Thymus (tissue), 14 donors: ENCODE measurements at places on chromosomes 7 and 10.
A peak's percentile ranks its signal among the peaks of the same experiment; 100 is the strongest.

DNA sequence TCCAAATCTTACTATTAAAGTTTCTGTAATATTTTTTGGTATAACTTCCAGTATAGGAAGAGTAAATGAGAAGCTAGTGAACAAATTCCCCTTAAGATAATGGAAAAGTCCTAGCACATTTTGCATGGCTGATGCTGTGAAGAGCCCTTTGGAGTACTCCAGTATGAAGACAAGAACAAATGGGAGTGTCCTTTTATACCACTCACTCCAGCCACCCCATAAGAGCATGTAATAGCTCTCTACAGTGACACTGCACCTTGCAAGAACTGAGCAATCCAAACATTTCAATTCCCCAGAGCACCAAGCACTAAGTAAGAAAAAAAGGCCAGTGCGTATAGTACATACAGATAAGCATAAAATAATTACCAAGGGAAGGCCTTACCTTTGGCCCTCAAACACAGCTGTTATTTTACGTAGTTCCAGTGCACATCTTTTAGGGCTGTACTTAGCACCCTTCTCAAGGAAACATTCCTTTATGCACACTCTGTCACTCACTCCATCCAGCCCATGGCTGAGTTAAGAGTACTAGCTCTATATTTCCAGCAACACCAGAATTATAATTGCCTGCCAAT, 135.4 kb downstream of the ST7 start:
- no peak for DNase-seq

- DNase-seq: no peak
Measured at GRCh38 chr10:77028042-77028441, 609.6 kb downstream of the KCNMA1 start.

GRCh38 chr10:132724446-132724845, 61.5 kb downstream of the NKX6-2 start:
- DNase-seq: no peak

DNA sequence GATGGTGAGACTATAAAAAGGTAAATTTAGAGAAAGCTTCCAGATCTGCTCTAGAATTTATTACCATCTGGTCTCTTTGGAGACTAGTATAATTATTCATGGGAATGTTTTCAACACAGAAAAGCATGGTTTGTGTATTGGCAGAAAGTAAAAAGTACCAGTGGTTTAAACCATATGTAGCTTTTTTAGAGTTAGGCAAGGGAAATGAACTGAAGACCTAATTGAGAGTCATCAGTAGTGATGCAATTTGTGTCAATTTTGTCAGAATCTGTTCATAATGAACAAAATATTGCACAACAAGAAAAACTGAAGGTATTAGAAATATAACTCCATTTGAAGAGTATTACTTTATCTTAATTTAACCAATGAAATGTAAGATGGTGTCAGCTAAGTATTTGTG, 181.4 kb downstream of the ADK start:
- no peak for DNase-seq

DNA sequence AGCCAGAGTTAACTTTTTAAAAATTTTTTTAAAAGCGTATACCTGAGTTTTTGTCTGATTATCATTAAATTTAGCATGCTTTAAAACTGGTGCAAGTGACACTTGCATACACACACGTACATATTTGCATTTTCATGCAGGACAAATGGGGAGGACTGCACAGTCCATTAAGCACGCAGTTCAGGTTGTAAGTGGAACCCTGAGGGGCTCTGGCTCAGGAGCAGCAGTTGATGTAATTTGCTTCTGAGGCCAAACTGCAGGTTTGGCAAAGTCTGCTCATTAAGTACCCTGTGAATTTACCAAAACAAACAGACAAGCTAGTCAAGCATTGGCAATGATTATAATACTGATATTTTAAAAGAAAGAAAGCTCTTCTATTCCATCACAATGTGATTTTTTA, 215.8 kb upstream of the PFKP start:
- DNase-seq: no peak

DNA sequence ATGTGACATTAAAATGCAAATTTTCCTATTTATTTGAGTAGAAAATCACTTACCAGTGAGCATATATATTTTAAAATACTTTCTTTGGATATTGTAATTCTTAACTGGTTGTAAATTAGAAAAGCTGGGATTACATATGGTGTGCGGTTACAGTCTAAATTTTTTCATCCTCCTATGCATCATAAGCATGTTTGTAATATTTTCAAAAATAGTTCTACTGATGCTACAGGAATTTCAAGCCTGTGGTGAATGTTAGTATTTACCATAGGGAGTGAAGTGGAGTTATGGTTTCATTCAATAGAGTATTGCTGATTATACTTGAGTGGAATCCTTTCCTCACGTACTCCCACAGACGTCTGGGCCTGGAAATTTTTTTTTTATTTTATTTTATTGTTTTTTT, 34.6 kb upstream of the ST7 start:
- DNase-seq: no peak

DNA sequence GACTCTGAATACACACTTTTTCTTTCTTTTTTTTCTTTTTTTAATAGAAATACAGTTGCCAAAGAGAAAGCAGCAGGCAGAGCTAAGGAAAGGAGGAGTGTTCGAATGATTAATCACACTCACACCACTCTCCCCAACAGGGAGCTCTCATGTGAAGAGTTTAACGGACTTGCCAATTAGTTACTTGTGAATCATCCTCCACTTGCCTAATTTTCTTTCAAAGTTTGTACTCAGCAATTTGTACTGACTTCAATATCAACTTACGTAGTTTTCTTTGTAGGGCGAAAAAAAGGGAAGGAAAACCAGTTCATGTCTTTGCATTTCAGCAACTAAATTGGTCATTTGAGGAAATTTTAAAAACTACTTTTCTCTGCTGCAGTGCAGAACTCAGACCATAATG, 109.2 kb downstream of the PIP4K2A start:
- no peak for DNase-seq

- DNase-seq: no peak
Measured at GRCh38 chr7:95736635-95737034, 35.7 kb upstream of the DYNC1I1 start.

GRCh38 chr7:158734861-158735260, 30.3 kb upstream of the NCAPG2 start:
- DNase-seq: no peak

DNA sequence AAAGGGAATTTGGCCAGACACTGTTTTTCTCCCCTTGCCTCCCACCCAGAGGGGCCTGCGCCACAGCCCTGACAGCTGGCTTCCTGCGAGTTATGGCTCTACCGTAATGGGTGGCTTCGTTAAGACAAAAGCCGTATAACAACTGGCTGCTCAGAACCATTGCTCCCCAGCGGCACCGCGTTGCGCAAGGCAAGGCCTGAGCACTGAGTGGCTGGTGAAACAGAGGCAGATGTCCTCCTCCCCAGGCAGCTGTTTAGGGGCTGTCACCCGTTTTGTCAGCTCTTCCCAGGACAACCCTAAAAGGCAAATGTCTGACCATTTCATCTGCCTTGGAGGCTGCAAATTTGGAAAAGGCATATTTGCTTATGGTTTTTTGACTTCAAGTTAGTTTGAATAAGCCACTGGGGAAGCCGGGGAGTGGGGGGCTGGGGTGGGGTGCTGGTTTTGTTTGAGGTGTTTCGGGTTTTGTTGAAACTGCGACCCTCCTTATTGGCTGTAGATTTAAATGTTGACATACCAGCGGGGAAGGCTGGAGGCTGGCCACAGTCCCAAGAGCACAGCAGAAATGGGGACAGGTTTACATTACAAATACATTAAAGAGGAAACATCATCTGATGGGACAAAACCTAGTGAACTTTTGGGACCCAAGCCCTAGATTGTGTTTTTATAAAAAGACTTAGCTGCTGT, 681 bp upstream of the SPOCK2 start:
- peak; percentile 56 for DNase-seq

GRCh38 chr10:22536620-22537019, 177.8 kb downstream of the PIP4K2A start:
- no peak for DNase-seq

- DNase-seq: no peak
Measured at GRCh38 chr7:69540287-69540686, 58.0 kb upstream of the AUTS2 start.

DNA sequence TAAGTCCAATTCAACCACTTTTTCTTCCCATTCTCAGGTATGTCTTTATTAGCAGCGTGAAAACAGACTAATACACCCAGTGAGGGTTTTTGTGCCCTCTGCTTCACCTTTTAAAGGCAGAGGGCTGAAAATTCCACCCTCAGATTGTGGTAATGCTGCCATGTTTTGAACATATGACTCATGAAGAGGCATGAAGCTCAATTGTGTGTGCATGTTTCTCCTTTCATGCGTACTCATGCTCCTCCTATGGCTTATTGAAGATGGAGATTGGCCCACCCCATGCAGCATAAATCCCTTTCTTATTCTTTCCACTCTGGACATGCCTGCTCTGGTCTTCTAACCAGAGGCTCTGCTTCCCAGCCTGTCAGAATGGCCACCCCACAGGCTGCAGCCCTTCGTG, 168.0 kb upstream of the PRKCQ start:
- DNase-seq: no peak

- DNase-seq: no peak
Measured at GRCh38 chr7:388961-389701, 99.2 kb downstream of the FOXL3 start.

GRCh38 chr10:34955391-34955790, 134.8 kb downstream of the CUL2 start:
- DNase-seq: no peak

DNA sequence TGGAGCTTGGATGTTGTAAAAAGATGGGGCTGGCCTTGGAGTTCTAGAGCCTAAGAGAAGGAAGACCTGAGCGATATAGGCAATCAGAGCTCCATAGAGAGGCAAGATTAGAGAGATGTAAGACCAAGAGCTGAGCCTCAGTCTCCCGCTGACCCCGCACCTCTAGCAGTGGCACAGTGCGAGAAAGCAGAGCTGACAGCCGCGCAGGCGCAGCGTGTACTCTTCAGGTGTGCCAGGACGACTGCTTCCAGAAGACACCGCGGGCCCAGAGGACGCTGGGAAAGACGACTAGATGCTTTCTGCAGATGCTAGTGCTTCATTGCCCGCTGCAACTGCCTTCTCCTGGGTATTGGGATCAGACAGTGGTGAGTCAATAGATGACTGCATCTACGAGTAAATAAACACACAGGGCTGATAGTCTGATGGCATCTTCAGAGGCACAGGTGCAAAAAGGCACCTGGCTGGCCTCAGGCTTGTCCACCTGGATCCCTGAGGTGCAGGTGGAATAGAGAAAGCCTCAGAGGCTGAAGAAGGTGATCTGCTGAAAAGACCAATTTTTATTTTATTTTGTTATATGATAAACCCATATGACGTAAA, 38.1 kb upstream of the CCDC6 start:
- no peak for DNase-seq

- DNase-seq: no peak
Measured at GRCh38 chr10:123790132-123790885, 101.3 kb downstream of the CPXM2 start.

- DNase-seq: no peak
Measured at GRCh38 chr7:152185558-152185957, 160.1 kb downstream of the GALNT11 start.

GRCh38 chr10:125147971-125148439, 12.4 kb downstream of the CTBP2 start:
- DNase-seq: no peak

- DNase-seq: no peak
Measured at GRCh38 chr7:142789441-142789840, 18.7 kb downstream of the PRSS2 start.

DNA sequence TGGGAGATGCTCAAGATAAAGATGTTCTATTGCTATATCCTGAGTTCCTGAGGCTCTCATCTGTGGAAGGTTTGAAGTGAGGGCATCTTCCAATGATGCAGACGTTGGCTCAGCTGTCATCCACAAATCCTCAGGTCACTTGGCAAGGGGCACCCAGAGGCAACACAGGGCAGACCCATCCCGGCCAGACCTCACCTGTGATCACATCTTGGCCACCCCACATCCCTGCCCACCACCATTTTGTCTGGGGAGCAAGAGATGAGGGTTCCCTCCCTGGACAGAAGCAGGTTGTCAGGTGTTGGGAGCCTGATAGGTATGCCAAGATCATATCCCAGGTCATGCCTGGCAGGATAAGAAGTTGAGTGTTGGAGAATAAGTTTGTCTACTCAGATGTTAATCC, 918.2 kb upstream of the ZNF722 start:
- no peak for DNase-seq

GRCh38 chr10:103276896-103277712, at the start of gene INA:
Gene INA, plus strand, starts transcription at chr10:103277138. Its CDS starts 74 bp downstream, at chr10:103277212.
- no peak for DNase-seq

GRCh38 chr10:49441488-49442476, 45.9 kb upstream of the DRGX start:
- DNase-seq: peak; percentile 33

GRCh38 chr10:62506371-62506770, 132.2 kb downstream of the ZNF365 start:
- no peak for DNase-seq

DNA sequence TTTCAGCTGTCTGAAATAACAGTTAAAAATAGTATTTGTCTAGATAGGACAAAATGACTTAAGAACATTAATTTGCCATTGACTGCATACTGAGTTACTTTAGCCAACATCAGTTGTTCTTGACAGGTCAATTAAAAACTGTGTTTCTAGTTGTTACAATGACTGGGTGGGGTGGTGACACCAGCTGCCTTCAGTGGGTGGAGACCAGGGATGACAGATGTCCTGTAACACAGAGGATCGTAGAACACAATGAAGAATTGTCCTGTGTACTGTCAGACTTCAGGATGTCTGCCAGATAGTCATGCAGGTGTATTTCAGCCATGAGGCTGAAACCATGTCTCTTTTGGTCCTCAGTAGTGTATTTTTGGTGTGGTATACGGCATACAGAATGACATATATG, 24.4 kb downstream of the TRUB1 start:
- DNase-seq: no peak

GRCh38 chr7:28739826-28740225, 218.3 kb downstream of the TRIL start:
- no peak for DNase-seq

DNA sequence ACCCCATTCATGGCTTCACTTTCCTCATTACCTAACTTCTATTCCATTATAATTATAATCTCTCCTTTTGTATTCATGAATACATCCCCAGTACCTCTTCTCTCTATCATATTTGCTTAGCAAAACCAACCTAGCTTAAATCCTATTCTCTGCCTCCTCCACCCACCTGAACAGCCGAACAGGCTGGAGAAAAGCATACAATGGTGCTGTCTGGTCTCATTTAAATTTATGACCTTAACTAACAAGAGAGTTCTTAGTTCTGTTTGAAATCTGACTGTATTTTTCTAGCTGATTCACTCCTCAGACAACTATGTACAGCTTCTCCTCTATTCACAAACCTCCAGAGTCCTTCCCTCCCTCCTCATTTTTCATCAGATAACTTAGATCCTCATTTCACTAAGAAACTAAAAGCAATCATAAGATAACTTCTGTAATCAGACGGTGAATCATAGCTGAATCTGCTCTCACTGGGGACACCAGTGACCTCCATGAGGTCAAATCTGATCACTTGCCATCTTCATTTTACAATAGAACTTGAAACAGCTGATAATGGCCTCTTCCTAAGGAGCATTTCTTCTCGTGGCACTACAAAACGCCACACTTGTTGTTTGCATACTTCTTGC, 233.9 kb upstream of the AOAH start:
- DNase-seq: no peak
